ENCODE measurements at places on chromosomes 5 and 9.

- no peak for DNase-seq
Measured at GRCh38 chr5:32618962-32619361, 33.6 kb downstream of the SUB1 start.

GRCh38 chr9:104435059-104435458 is 69.0 kb upstream of the OR13F1 start:
- no peak for DNase-seq

GRCh38 chr9:127185931-127186781 is 63.7 kb upstream of the ANGPTL2 start:
- DNase-seq, result no peak

DNA sequence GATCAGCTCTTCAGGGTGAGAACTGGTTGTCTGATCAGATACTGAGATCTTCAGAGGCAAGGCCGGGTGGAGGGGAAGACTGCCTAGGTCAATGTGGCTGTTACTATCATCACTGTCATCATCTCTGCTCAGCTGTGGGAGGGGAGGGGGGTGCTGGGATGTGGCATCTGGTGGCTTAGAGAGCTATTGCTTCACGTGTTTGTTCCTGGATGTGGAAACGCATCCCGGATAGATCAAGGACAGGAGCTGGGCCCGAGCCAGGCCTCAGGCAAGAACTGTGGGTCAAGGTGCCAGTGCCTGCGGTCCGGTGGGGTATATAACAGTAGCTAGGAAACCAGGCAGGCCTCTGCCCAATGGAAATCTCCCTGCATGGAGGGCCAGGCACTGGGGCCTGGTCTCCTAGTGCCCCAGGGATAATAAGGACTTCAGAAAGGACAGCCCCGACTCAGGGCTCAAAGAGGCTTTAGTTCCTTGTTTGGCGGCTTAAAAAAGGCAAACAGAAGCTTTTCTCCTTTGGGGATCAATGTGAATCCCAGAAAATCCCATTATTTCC is 30.3 kb upstream of the TIFAB start:
- no peak for DNase-seq

DNA sequence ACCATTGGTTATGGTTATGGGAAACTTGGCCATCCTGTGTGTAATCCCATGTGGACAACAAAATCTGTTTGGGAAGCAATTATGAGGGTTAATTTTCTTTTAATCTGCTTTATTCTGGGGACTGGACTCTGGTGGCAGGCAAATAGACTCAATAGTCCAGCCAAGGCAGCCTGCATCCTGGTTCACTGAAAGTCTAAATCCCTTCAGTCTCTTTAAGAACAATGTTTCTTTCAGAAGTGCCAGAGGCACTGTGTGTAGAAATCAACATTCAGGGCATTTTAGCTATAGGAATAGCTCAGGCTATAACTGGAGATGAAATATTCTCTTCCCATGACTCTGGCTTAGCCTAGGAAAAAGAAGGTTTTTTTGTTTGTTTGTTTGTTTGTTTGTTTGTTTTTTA is 118.0 kb downstream of the SPATA31D1 start:
- DNase-seq, result no peak

- DNase-seq, result no peak
Measured at GRCh38 chr9:129864991-129865647, 29.9 kb downstream of the USP20 start.

- no peak for DNase-seq
Measured at GRCh38 chr9:21114311-21114710, 27.3 kb downstream of the IFNW1 start.

GRCh38 chr9:84829471-84829870 is 159.9 kb downstream of the NTRK2 start:
- no peak for DNase-seq

DNA sequence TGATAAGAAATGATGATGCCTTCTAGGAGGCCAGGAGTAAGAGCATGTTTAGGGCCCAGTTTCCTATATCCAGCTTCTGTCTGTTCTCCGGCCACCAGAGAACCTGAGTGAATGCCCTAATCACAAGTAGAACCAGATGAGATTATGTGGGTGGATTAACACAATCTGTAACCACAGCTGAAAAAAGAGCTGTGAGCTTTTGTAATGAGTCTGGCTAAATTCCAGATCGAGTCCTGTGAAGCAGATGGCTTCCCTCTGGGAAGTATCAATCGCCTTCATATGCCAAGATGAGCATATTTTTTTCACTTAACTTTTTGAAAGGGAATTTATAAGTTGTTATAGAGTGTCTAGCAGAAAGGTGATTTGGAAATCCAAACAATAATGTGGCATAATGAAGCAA is 99.8 kb downstream of the NNT start:
- no peak for DNase-seq

GRCh38 chr9:14256588-14256987 is 57.4 kb downstream of the NFIB start:
- no peak for DNase-seq

DNA sequence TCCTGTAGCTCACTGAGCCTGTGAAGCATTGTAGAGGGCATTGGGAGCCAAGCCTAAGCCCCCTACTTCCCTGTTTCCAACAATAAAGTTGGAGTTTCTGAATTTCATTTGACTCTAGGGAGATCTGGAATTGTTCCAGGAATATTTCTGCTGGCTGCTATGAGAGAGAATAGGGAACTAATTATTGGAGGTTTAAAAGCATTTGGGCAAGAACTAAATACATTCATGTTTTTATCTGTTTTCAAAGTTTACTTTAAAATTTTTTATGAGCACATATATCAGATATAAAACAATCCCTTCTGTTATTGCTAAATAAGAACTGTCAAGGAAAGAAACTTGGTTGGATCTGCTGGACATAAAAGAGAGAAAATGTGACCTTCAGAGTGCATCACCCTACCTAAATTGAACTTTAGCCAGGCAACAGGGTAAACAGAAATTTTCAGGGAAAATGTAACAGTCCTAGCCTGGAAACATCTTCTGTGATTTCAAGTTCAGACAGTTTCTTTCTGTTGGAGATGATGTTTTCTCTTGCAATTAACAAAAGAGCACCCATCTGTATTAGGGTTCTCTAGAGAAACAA is 19.3 kb upstream of the LECT2 start:
- no peak for DNase-seq

DNA sequence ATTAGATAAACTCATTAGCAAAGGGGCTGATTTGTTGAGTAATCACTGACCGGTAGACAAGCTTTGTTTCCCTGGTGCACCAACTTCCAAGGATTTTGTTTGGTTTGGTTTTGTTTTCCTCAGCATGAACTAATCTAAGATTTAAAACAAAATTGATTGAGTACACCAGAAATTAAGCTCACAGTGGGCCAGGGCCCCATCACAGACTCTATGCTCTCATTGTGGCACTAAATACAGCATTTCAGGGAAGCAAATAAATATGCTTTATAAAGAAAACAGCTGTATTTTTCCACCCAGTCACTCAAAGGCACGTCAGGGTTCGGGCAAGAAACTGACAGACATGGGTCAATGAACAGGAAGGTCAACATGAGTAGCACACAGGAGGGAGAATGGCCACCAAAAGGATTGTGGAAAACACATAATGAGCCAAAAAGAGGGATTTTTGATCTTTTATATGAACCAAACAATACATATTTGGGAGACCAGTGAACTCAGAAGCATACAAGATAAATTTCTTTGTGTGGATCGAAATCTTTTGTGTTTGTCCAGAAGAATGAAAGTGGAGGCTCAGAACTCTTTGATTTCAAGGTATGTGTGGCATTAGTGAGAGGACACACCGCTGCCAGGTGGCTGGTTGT is 8.8 kb downstream of the CFAP77 start:
- no peak for DNase-seq

DNA sequence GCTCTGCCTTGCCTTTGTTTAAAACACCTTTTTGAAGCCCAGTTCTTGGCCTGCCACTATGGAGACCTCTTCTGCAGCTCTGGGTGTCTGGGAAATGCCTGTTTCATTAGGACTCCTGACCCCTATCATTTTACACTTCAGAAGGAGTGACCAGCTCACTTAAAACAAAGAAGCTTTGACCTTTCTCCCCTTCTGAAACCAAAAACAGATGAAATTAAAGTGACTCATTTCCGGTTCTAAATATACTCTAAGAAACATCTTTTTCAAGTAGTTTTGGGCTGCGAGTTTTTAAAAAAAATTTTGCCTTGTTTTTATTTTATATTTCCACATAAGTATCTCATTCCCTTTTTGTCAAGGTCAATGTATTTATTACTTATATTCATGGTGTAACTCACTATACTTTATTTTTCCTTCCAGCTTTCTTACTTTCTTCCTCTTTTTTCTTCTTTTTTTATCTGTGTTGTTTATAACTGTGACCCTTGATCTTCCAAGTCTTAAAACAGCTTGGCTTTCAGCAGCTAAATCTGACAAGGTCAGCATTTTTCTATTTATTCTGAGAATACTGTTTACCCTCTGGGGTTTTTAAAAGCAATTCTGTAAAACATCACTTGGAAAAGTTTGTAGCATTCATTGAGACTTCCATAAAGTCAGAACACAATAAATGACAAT is 672.9 kb downstream of the NR2F1-AS1 start:
- DNase-seq, result no peak

DNA sequence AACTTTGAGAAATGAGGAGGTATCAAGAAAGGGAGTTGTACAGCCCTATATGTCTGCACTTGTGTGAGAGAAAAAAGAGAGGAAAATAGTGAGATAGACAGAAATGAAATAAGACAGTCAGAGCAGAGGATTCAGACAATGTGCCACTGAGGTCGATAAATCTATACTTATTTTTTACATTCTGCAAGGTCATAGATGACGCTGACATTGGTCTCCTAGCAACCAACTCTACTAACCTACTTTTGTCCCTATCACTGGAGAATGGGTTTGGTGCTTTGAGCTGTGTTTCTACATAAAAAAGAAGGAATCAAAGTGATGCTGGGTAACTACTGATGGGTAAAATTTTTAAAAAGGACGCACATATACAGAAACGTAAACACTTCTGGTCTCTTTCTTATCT is 573.3 kb upstream of the RORB start:
- no peak for DNase-seq

GRCh38 chr9:100379862-100380261 is 27.1 kb upstream of the TEX10 start:
- no peak for DNase-seq

GRCh38 chr5:152116934-152117333 is 192.3 kb upstream of the GLRA1 start:
- DNase-seq, result no peak
